NCI-H1092 (cell line): ENCODE measurements at places on chromosomes 7 and 10.

DNA sequence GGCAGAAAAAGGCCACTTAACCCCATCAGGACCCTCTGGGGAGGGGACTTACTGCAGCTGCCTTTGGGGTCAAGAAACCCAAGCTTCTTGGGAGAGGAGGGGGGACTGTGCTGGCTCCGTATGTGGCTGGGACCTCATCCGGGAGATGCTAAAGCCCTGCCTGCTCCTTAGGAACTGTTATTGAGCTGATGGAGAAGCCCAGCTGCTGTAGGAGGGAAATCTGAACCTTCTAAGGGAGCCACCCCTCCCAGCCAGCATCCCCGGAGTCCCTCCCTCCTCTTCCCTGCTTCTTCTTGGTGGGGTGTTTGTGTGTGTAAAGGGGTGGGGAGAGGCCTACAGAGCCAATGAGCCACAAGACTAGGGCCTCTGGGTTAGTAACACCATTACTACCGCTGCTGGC lies 8.2 kb downstream of the KCNIP2 start:
- DNase-seq: no peak

- no peak for DNase-seq
Measured at GRCh38 chr10:106857213-106857612, 307.3 kb downstream of the SORCS1 start.

GRCh38 chr10:69915215-69915560 lies 113.5 kb downstream of the COL13A1 start:
- DNase-seq: no peak

DNA sequence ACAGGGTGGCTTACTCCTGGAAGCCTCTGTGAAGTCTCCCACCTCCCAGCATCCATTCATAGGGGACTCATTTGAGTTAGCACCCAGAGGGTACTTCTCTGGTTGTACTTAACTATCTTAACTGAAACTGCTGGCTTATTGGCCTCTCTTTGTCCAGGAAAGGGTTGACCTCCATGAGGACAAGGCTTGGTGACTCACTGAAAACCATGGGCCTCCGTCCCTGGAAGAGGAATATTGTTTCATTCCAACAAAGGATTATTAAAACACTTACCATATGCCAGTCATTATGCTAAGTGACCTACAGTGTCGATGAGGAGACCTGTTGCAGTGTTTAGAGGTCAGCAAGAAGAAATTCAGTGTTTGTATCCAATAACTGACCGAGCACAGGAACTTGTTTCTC lies 175.9 kb downstream of the PLPP4 start:
- DNase-seq: no peak

DNA sequence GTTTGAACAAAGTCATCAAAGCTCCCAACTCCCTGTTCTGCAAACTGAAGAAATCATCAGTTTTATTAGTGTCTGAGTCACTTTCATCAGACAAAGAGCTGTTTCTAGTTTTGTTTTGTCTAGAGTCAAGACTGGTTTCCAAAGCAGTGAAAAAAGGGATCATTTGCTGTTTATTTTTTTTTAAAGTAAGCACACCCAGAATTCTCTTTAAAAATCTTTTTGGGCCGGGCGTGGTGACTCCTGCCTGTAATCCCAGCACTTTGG lies 972.0 kb upstream of the CELF2 start:
- DNase-seq: no peak

GRCh38 chr7:87003872-87004798 lies 55.3 kb downstream of the ELAPOR2 start:
- DNase-seq: no peak

DNA sequence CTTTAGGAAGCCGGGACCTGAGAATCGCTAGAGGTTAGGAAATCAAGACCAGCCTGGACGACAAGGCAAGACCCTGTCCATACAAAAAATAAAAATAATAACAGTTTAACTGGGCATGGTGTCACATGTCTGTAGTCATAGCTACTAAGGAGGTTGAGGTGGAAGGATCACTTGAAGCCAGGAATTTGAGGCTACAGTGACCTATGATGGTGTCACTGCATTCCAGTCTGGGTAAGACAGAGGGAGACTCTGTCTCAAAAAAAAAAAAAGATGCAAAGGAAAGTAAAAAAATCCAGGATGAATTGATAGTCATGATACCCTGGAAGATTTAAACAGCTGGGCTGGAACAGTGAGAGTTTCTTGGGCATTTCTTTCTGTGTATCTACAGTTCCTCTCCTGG lies 463.2 kb downstream of the GALNT17 start:
- no peak for DNase-seq

DNA sequence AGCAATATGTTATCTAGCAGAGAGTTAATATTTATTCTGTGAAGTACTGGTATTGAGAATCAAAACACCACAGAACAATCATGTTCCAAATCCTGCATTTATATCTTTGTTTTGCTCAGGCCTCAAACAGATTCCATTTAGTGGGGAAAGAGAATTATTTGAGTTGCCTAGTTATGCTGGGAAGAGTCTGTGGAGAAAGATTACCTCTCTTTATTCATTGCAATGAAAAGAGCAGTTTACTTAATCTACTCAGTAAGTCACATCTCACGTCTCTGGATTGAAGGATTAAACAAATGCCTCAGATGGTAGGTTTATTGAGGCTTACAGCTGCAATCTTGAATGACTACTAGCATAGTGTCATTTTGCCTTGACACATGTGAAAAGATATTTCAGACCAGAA lies 76.4 kb downstream of the RUNDC3B start:
- DNase-seq: no peak

DNA sequence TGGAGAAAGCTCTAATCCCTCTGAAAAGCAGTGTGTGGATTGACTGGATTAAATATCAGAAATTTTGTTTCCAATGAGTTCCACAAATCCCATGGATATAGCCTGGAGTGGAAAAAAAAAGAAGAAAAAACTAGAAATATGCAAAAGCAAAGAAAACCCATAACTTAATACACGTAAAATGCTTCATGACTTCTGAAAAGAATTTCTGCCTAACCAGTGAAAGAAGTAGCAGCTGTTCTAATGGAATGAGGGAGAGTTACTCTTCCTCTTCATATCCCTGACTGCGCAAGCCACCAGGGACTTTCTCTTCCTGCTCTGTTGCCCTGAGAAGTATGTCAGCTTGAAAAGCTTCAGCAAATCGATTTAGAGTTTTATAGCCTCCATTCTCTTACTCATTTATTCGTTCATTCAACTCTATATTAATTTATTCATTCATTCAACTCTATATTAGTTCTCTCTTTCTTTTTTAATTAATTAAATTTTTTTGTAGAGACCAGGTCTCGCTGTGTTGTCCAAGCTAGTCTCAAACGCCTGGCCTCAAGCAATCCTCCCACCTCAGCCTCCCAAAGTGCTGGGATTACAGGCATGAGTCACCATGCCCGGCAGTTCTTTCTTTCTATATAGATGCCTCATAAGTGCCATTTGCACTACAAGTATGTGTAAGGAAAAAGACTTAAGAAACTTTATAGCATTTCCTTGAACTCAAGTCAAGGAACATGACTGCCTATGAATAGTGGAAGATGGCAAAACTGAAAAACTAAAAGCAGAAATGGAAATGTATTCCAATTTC lies 447.3 kb upstream of the NRP1 start:
- no peak for DNase-seq

DNA sequence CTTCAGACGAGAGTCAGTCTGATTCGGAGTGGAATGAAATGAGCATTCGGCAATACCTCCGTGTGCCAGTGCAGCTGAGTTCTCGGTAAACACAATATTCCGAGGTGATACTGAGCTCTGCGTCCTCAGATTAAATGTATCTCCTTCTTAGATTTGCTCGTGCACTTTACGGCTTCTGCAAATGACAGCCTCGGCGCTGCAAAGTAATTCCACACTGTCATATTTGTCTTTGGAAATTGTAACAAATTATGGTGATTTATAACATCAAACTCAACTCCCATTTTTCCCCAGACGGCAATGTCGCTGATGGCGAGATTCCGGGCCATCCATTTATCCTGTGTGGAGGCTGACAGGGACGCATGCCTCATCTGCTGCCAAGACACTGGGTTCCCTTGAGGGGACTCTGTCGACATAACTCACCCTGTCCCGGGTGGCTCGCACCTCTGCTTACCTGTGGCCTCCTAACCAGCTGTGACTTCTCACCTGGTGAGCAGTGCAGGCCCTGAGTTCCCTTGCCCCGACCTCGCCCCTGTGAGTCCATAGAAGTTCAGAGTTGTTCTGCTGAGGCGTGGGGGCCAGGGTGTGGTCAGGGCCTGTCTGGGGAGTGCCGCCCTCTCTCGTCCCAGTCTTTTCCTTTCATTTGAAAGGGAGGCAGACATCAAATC lies 201.9 kb downstream of the ADARB2 start:
- DNase-seq: no peak

- no peak for DNase-seq
Measured at GRCh38 chr10:78042058-78042751, 8.5 kb downstream of the RPS24 start.

DNA sequence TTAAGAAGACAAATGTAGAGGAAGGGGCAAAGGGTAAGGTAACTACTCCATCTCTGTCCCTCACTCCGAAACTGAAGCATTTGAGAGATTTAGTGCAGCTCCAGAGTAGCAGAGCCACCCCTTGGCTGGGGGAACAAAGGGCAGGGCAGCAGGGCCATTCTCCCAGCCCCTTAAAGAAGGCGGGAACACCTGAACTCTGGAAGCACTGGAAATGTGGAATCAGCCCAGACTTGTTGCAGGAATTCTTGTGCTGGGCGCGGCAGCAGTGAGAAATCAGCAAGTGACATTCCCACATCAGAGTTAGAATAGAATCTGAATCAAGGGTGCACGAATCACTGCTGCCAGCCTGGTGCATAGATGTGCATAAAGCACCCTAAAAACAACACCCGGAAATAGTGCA lies 34.4 kb upstream of the GRM8 start:
- no peak for DNase-seq

GRCh38 chr10:70901276-70901878 lies 13.0 kb upstream of the PCBD1 start:
- DNase-seq: no peak

GRCh38 chr10:46560381-46560780 lies 3.9 kb upstream of the GPRIN2 start:
- no peak for DNase-seq

GRCh38 chr10:100345570-100346330 lies 1.3 kb upstream of the SCD start:
- no peak for DNase-seq

- no peak for DNase-seq
Measured at GRCh38 chr7:116631676-116632075, 40.3 kb upstream of the MET start.

DNA sequence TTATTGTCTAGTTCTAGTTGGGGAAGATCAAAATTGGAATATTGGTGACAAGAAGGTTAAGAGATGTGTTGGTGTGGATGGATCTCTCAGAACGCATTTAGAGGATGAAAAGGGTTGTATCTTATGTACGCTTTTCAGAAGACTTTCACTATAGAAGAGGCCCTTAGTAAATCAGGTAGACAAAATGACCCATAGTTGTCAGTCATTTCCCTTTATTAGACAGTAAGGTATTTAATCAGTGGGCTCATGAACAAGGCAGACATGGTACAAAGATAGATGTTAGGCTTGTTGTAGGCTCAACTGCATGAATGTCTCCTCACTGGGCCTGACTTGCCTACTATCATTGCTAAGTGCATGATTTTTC lies 359.2 kb downstream of the PHF14 start:
- DNase-seq: no peak

- DNase-seq: no peak
Measured at GRCh38 chr10:5527332-5528200, 2.8 kb downstream of the CALML3 start.

GRCh38 chr7:152862856-152863255 lies 103.3 kb downstream of the ACTR3B start:
- no peak for DNase-seq

GRCh38 chr7:37604078-37604477 lies 79.5 kb upstream of the GPR141 start:
- DNase-seq: no peak

DNA sequence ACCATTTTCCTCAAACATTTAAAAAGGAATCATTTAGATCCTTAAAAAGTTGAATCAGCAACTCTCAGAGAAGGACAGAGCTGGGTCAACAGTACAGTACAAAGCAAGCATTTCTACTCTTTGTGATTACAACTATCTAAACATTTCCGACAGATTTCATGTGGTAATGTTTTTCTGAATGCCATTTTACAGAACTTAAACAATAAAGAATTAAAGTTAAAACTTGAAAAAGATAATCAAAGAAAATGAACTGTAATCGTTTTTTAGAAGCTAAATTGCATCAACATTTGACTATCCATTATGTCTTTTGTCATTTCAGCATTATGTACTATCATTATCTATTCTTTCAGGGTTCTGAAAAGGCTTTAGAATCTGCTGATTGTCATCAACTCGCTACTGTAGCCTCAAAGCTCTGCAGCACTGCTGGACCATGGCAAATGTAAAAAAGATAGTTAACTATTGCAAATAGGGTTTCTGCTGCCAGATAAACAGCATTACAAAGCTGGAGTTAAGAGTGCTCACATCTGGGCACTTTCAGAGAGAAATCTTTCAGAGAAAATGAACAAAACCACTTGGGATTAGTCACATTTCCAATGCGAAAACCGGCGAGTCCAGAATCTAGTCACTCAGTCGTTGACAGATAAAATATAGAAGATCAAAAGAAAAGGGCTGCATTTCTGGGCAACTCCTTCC lies 160.4 kb upstream of the LAMB4 start:
- DNase-seq: no peak

DNA sequence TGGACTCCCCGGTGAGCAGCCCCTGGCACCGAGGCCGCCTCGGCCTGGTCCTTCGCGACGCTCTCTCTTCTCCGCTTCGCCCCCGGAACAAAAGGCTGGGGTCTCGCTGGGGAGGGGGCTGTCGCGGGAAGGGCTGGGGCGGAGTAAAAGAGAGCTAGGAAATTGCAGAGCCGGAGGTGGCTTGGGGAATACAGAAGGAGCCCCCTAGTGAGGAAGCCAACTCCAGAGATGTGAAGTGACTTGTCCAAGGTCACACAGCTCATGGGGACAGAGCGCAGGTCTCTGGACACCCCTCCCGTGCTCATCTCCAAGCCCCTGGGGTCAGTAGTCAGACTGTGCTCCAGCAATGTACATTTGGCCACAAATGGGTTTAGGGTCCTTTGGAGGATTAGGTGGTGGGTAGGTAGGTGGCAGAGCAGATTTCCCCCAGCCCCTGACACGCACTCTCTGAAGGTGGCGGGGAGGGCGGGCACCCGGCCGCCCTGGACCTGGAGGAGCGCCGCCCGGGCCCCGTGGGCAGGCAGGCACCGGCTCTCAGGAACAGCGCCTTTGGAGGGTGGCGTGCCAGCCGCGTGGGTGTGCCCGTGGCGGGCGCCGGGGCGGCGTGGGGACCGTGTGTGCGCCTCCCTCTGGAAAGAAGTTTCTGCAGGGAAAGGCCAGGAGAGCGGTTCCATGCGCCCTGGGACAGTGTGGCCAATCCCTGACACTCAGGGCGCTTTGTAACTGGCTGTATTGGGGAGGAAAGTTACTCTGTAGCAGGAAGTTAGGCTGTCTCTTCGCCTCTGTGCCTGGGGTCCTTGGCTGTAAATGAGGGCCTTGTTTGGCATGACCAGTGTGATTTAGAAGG lies 910 bp downstream of the WIPF3 start:
- no peak for DNase-seq
